ENCODE measurements at places on chromosomes 7 and 10.
A peak's percentile ranks its signal among the peaks of the same experiment; 100 is the strongest.

DNA sequence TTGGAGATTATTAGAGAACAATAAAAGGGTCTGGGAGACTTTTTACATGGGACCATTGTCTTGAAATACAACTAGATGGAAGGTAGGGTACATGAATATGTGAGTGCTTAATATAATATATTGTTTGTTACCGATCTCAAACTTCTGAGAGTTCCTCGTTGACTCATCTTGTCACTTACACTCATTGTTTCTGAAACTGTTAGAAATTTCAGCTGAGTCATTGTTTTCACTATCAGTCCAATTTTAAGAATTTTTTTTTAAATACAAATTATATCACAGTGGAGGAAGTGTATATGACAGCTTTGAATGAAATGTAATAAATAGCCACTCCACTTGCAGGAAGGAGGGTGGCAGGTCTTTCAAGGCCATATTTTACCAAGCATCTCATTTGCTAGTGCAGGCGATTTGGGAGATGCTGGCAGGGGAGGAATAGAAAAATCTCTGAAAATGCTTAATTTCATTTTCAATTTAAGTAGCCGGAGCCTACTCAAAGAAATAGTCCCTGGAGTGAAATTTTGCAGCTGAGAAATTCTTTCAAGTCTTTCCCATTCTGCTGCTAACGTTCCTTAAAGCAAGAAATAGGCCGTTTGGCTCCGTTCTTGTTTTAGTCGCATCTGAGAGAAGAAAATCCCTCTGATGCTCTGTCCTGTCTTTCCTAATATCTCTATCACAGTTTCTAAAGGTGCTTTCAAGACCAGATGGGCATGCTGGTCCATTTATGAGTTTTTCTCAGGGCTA is 1404.2 kb upstream of the CELF2 start:
- DNase-seq = peak; percentile 40

GRCh38 chr10:14757986-14758385 is 16.7 kb downstream of the FAM107B start:
- DNase-seq = no peak

GRCh38 chr10:114095559-114096337 is 52.1 kb downstream of the ADRB1 start:
- DNase-seq = peak; percentile 59

DNA sequence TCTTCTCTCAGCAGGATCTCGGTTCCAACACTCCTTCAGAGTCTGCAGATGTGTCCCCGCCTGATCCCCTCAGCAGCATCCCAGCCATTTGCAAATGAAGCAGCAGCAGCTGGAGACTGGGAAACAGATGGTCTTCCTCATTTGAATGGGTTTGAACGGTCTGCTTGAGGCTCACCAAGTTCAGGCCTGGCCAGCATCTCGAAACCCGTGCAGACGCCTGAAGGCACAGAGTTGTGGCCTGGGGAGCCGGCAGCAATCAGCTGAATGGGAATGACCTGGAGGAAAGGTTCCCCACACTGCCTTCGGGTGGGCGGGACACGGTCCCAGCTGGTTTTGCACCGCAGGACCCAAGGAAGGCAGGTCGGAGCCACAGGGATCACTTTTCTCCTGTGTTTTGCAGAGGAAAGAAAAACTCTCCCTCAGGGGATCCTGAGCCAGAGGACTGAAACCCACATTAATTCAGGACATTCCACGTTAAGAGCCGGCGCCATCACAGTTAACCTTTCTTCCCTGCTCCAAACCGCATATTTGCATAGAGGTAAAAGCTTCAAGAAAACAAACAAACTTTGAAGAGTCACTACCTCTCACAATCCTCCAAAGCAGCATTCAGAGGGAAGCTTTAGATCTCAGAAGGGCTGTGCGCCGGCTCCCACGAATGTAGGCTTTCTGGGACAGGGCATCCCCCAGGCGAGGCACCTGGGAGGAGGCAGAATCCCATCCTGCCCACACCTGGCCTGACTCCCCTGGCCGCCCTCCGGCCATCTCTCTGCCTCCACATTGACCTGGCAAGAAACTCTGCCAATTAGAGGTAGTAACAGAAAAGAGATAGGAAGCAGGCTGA is 17.7 kb downstream of the FGFR2 start:
- DNase-seq = no peak

- DNase-seq = no peak
Measured at GRCh38 chr7:88888684-88889083, 93.1 kb upstream of the TEX47 start.

DNA sequence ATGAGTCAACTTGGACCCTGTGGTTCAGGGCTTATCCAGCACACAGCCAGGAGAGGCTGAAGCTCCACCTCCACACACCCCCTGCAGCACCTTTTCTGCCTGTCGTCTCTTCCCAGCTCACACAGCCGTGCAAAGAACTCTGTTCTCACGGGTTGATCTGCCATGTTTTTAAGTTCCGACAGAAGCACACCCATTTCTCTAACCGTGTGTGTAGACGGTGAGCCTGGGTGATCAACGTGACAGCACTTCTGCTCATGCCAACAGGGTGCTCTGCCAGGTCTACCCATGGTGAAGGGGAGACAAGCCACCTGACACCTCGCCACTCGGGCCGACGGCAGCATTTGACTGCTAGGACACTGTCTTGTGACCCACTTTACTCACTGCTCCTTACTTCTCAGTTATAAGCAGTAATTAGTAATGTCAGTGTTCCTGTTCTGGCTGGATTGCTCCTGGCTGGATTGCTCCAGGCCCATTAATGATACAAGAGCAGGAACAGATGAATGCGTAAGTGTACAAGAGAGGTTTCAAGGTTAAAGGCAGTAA is 90.5 kb downstream of the RNF216 start:
- DNase-seq = no peak
